Nephron progenitor cell (in vitro differentiated cells): ENCODE measurements at places on chromosomes 12 and 14.

- DNase-seq, result no peak
These were observed 19.4 kb downstream of the SLC2A13 start for GRCh38 chr12:40086471-40086870.

DNA sequence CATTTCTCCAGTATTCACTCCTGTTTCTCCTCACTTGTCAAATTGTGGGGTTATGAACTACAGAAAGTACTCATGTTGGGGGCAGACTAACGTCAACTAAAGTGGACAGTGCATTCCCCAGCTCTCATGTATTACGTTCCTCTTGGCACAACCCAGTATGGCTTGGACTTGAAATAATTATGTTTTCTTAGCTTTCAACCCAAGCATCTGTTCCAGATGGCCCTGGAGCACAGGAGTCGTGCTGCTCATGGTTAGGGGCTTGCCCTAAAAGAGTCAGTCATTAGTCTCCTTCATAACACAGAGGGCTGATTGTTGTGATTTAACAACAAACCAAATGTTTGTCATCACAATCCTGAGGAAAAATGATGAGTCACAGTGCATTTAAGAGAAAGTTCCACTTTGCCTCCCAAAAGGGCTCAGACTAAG is 154.4 kb downstream of the RPAP3 start:
- DNase-seq, result no peak

- DNase-seq, result no peak
These were observed 12.4 kb downstream of the GCN1 start for GRCh38 chr12:120181991-120182631.

- no peak for DNase-seq
These were observed 129.4 kb upstream of the NPAS3 start for GRCh38 chr14:32809255-32809654.

- DNase-seq, result no peak
These were observed 282.0 kb upstream of the PPFIA2 start for GRCh38 chr12:82040987-82041743.

DNA sequence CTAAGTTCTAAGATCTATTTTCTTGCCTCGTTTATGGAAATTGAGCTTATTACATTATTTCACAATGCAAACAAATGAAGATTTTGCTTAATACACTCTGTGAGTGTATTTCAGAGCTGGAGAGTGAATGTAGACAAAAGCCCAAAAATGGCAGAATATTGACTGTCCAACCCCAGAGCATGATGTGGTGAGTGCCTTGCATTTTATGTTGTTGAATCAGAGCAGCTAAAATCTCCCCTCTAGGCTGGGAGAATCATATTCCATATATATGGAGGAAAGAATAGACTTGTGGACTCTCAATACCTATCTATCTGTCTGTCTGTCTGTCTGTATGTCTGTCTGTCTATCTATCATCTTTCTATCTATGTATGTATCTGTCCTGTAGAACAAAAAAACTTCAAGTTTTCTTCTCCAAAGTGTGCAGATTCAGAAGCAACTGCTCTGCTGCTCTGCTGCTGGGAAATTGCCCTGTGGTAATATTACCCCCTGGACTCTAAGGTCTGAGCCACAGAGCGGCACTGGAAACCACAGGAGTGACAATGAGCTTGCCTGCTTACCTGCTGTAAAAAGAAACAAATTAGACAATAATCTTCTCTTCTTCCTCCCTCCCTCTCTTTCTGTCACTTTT is 209.4 kb upstream of the PRICKLE1 start:
- DNase-seq, result no peak

DNA sequence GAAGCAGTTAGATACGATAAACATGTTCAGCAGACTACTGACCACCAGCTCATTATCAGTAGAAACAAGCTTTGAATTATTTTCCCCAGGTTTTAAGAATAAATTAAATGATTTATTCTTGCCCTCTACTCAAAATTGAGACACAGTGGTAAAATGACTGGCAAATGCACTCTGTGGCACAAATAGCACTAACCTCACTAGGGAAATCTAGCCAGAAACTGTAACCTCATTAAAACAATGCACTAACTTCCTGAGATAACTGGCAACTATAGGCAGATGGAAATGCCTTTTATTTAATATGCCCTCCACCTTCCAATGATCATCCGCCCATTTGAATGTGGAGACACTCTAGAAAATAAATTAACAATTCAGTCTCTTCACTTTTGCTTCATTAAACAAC is 33.2 kb downstream of the CPNE8 start:
- no peak for DNase-seq

- peak; percentile 81 for DNase-seq
These were observed 34.2 kb downstream of the CCDC88C start for GRCh38 chr14:91383439-91383838.

DNA sequence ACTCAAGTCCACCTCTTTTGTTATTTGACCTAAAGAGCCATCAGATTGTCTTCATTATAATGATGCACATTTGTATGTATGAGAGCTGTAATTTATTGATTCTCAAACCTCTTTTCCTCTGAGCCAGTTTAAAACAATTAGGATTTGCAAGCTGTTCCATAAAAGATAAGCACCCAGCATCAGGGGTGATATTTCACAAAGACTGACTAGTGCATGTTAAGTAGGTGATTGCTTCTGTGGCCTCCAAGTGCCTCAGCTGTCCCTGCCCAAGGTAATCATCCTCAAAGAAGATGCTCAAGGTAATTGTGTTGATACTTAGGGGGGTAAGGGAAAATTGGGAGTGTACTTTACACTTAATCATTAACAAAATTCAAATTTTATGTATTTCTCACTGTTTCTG is 18.2 kb downstream of the CEP128 start:
- DNase-seq, result no peak

DNA sequence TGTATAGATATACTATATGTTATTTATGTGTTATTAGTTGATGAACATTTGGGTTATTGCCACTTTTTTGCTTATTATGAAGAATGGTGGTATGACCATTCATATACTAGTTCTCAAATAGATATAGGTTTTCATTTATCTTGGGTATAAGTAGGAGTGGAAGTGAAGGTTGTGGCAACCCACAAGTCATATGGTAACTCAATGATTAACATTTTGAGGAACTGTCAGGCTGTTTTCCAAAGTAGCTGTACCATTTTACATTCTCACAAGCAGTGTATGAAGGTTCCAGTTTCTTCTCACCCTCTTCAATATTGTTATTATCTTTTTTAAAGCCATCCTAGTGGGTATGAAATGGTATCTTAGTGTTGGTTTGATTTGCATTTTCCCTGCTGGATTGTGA is 19.0 kb upstream of the MSRB3 start:
- DNase-seq, result no peak

DNA sequence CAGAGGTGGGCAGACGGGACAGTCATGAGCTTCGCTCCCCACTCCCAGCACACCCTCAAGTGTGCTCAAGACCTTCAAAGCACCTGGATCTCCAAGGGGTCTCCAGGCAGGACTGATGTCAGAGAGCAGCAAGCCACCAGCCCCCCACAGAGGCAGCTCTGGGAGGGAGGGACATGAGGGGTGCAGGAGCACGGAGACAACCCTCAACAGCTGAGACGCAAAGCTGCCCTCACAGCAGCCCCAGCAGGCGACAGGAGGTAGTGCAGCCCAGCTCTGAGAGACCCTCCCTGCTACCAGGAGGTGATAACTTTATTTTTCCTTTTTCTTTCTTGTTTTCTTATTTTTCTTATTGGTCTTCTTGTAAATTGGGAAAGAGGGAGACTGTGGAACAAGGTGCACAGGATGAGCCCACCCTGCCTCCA is 17.9 kb downstream of the SIVA1 start:
- no peak for DNase-seq

DNA sequence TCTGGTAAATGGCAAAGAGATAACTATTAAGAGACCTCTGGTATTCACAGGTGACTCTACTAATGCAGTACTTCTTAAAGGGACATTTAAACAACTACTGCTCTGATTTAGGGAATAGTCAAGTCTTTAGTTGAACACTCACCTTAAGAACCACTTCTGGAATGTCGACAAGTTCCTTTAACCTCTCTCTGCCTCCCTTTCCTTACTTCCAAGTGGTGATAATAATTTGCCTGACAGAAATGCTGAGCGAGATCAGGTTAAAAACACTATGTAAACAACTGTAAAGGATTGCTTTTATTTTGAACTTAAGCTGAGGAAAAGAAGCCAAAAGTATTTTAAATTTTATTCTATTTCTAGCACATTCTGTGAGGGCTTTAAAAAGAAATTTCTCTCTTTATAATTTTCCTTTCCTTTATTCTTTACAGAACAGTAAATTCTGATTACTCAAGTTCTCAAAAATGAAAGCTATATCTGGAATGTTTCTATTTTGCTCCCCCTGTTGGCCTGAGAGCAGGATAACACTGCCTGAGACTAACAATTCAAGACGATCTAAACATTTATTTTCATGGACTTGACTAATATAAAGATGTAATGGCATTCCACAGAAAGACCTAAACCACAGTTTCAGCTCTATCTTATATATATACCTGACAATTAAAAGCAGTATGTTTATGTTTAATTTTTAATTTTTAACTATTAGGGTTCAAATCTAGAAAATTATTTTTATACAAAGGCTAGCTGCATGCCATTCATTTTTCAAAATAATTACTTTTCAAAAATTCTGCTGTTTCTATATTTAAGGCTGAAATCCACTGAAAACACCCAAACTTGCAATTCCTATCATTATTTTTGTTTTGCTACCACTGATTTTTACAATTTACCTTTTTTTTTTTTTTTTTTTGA is 29.2 kb downstream of the ZCCHC8 start:
- no peak for DNase-seq

- DNase-seq, result no peak
These were observed 27.6 kb downstream of the SLC2A13 start for GRCh38 chr12:40078266-40078665.

- no peak for DNase-seq
These were observed 235.2 kb downstream of the CHST11 start for GRCh38 chr12:104691721-104692556.

GRCh38 chr14:55381040-55381439 is 30.6 kb downstream of the ATG14 start:
- no peak for DNase-seq

DNA sequence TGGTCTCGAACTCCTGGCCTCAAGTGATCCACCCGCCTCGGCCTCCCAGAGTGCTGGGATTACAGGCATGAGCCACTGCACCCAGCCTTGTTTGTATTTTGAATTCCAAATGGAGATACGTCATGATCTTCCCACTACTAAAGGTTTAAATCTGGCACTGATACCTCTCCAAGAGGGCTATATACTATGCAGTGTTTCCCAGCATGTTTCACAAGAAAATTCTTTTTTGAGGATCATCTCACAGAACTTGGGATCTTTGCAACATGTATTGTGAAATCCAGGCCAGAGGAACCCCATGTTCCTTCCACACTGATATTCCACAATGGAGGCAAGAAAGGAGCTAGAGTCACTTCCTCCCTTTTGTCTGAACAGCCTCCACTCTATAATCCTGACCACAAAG is 112.7 kb downstream of the NT5DC3 start:
- no peak for DNase-seq

- peak; percentile 2 for DNase-seq
These were observed 337.2 kb upstream of the NAV3 start for GRCh38 chr12:77493302-77494168.

DNA sequence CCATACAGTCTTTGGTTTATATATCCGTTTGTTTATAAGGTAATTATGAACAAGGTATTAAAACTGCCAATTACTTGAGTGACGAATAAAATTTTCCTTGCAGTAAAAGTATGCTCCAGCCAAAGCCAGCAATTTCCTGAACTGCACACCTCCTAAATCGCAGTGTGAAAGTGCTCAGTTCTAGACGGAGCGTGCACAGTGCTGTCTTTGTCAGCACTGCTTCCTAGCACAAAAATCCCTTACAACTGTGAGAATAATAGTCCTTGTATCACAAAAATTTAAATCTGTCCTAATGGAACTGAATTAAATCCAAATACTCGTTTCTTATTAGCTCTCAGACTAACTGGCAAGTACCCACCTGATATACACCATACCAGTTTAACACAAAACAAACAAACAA is 26.3 kb downstream of the LRIG3 start:
- DNase-seq, result no peak

DNA sequence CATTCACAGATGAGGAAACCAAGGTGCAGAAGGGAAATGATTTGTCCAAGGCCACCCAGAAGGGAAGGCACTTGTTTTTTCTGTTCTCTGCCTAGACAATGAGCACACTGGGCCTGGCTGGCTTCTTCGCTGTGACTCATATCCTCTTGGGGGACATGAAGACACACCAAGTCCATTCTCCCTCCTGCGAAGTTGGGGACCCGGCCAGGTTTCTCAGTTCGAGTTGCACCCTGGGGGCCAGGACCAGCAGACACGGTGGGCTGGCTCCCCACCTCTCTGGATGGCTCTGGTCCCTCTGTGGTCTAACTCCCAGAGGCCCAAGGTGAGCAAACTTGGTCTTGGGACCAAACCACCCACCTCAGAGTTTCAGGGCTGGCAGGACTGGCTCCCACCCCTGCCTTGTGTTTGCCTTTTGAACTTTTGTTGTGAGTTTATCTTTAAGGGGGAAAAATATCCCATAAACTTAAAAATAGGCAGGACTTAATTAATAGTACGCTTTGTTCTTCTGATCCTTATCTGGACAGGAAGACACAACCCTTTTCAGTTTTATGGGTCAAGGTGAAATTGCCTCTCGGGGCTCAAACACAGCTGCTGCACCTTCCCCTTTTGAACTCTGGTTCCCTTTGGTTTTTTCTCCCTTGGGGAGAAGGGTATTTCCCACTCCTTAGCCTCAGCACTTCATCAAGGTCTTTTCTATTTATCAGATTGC is 9.0 kb upstream of the MLEC start:
- no peak for DNase-seq

DNA sequence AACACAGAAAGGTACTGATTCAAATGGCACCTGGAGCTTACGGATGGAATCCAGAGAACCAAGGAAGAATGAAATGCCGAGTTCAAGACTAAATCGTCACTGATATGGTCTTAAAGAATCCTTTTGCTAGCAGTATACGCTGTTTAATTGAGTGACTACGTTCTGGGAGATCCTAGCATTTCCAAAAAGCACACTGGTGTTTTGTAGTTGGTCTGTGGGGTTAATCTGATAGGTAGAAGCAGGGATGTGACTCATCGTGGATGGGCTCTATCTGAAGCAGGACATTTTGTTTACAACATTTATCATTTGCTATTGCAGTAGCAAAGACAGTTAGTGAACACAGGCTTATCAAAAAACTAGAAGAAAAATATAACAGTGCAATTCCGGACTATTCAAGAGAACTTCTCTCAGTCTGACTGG is 169.2 kb upstream of the HMGA2 start:
- no peak for DNase-seq

DNA sequence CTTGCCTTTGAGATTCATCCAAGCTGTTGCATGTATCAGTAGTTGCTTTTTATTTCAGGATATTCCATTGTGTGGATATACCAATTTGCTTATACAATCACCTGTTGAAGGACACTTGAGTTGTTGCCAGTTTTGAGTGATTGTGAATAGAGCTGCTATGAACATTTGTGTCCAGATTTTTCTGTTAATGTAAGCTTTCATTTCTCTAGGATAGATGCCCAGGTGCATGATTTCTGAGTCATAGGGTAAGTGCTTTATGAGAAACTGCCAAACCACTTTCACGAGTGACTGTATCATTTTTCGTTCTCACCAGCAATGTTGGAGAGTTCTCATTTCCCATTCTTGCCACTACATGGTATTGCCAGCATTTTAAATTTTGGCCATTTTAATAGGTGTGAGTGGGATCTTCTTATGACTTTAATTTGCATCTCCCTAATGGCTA is 434.6 kb upstream of the RGS6 start:
- no peak for DNase-seq
